ENCODE measurements at places on chromosomes 12 and 14. TPM values are rescaled to one million over a fixed set of nuclear protein-coding genes. Genes with fewer than 3 reads are reported as not detected.

- no peak overlapping the region for H3K27ac ChIP-seq
- H3K4me1 ChIP-seq, result no peaks in the 10 kb centered on the region
- no peaks in the 10 kb centered on the region for H3K36me3 ChIP-seq
- DNase-seq, result no peak
- no peak overlapping the region for H3K4me3 ChIP-seq
Observed at GRCh38 chr14:96119947-96120346, 80.8 kb downstream of the C14orf132 start.

- no peak for DNase-seq
- H3K27me3 ChIP-seq, result no peaks in the 10 kb centered on the region
Observed at GRCh38 chr12:22002430-22002829, 43.6 kb upstream of the CMAS start.

GRCh38 chr12:42186793-42187192, 42.1 kb upstream of the GXYLT1 start:
- no peaks in the 10 kb centered on the region for H3K36me3 ChIP-seq
- H3K27ac ChIP-seq, result no peak overlapping the region
- H3K27me3 ChIP-seq, result no peaks in the 10 kb centered on the region
- DNase-seq, result no peak
- no peaks in the 10 kb centered on the region for H3K4me1 ChIP-seq

DNA sequence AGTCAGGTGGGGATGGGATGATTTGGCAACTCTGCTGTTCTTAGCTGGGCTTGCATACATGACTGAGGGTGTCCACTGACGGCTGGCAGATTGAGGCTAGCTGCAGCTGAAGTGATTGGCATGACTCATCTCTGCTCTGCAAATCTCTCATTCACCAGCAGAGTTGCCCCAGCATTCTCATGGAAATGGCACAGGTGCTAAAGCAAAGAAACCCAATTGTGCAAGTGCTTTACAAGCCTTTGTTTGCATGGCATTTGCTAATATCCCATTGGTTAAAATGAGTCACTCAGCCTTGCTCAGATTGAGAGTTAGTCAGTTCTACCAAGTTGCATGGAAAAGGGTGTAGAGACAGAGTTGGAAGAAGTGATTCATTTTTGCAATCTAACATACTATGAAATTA, 389.7 kb upstream of the FAR2 start:
- H3K4me3 ChIP-seq, result no peak overlapping the region
- H3K4me1 ChIP-seq, result no peaks in the 10 kb centered on the region
- DNase-seq, result no peak
- H3K27ac ChIP-seq, result no peak overlapping the region

GRCh38 chr14:59182641-59183040, 5.8 kb upstream of the DAAM1 start:
- H3K4me1 ChIP-seq, result no peaks in the 10 kb centered on the region
- H3K27ac ChIP-seq, result no peak overlapping the region
- no peaks in the 10 kb centered on the region for H3K36me3 ChIP-seq
- DNase-seq, result no peak
- no peaks in the 10 kb centered on the region for H3K27me3 ChIP-seq

- H3K4me3 ChIP-seq, result peak overlapping the region; percentile 91
- DNase-seq, result no peak
- peak overlapping the region; percentile 73 for H3K27ac ChIP-seq
- H3K27me3 ChIP-seq, result no peaks in the 10 kb centered on the region
Observed at GRCh38 chr12:109900752-109901580, 892 bp downstream of the TCHP start.

DNA sequence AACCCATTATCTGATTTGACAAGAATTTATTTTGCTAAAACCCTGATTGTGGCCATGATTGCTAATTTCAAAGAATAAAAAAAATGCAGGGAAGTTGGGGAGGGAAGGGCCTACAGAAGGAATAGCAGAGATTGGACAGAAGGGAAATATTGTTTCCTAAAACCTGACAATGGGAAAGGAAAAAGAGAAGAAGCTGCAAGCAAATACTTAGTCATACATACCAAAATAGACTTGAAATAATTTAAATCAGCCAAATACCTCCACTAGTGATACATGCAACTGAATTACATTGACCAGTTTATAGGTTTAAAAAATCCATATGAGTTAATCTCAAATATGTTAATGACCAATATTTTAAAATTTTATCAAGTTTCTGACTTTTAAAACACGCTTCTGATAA, 75.1 kb downstream of the PELI2 start:
- H3K4me1 ChIP-seq, result no peaks in the 10 kb centered on the region
- H3K27me3 ChIP-seq, result no peaks in the 10 kb centered on the region
- no peak overlapping the region for H3K4me3 ChIP-seq
- DNase-seq, result no peak
- no peaks in the 10 kb centered on the region for H3K36me3 ChIP-seq

DNA sequence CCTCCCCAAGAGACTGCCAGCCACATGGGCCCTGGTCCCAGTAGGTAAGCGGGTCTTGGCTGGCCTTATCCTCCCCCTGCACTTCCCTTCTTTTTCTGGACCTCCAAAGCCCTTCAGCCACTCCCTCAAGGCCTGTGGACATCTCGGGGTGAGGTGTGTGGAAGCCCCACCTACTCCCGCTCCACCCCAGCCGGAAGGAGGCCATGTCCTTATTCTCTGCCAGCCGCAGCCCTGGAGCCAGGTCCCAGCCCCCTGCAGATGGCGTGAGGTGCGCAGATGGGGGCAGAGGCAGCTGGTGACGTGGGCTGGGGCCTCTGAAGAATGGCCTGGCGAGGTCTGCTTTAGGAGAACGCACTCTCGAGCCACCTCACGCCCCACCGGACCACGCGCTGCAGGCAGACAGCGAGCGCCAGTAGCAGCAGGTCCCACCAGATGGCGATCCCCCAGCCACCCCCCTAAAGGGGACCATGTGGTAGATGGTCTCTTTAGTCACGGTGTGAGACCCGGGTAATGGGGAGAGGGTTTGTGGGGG, 167.1 kb downstream of the TSPAN9 start:
- no peak overlapping the region for H3K4me3 ChIP-seq
- H3K4me1 ChIP-seq, result peaks cover 85% of the 10 kb centered on the region
- no peak for DNase-seq
- H3K36me3 ChIP-seq, result no peaks in the 10 kb centered on the region
- peak overlapping the region; percentile 91 for H3K27ac ChIP-seq

- DNase-seq, result no peak
- H3K27me3 ChIP-seq, result no peaks in the 10 kb centered on the region
Observed at GRCh38 chr12:15116983-15117382, 104.2 kb downstream of the RERG start.

DNA sequence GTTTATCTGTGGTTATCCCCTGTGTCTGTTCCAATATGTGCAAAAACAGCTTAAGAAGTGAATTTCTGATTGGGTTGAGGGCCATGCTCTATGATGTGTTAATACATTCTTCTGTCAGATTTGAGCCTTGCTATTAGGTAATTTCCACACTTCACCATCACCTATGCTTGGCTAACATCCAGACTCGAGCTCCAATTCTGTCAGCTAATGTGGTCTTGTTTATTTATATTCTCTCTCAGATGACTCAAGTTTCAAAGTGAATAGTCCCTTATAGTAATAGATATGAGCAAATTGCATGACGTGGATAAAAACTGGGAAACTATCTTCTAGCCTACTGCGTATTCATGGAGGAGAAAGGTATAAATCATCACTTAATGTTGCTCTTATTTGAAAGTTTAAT, 451.3 kb downstream of the SNAPC1 start:
- no peak overlapping the region for H3K4me3 ChIP-seq
- H3K36me3 ChIP-seq, result no peaks in the 10 kb centered on the region
- H3K4me1 ChIP-seq, result no peaks in the 10 kb centered on the region
- no peak for DNase-seq

DNA sequence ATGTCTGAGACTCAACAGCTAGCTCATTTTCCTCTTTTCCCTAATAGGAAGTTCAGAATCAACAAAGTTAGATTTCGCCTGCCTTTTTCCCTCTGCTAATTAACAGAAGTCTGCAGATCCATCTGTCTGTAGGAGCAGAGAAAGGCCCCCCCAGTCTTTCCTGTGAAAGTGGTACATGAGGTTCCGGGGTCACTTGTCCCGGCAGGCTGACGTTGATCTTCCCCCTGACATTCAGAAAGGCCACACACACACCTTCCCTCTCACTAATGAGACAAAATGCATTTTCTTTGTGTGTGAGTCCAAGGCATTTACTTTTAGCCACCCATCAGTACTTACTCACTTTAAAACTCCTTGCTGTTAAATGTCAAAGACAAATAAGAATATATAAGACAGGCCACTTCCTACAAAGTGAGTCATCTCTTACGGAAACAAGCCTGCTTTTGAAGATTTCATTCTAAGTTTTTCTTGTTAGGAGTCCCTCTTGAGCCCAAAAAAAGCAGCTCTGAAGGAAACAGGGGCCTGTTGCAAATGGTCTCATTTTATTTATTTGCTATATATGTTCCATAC, 138.7 kb downstream of the TTC7B start:
- no peak for DNase-seq
- H3K27me3 ChIP-seq, result no peaks in the 10 kb centered on the region
- H3K4me1 ChIP-seq, result peaks cover 29% of the 10 kb centered on the region
- H3K36me3 ChIP-seq, result no peaks in the 10 kb centered on the region
- H3K4me3 ChIP-seq, result no peak overlapping the region
- H3K27ac ChIP-seq, result peak overlapping the region; percentile 89

The OTOGL gene
- total RNA-seq, result 10.9 TPM

The SHMT2 gene
- 16.6 TPM for total RNA-seq

The SLC25A21 gene
- 0.93 TPM for total RNA-seq

The BEST3 gene
- total RNA-seq, result not detected
